ENCODE measurements at places on chromosomes 3 and 15. TPM values are rescaled to one million over a fixed set of nuclear protein-coding genes. Genes with fewer than 3 reads are reported as not detected.
A peak's percentile ranks its signal among the peaks of the same experiment; 100 is the strongest.

Gene TNFAIP8L3
- total RNA-seq: 12.5 TPM

- no peak overlapping the region for H3K27ac ChIP-seq
- H3K4me1 ChIP-seq: no peaks in the 10 kb centered on the region
- no peaks in the 10 kb centered on the region for H3K27me3 ChIP-seq
These were observed 18.1 kb upstream of the P2RY13 start for GRCh38 chr3:151347432-151347831.

DNA sequence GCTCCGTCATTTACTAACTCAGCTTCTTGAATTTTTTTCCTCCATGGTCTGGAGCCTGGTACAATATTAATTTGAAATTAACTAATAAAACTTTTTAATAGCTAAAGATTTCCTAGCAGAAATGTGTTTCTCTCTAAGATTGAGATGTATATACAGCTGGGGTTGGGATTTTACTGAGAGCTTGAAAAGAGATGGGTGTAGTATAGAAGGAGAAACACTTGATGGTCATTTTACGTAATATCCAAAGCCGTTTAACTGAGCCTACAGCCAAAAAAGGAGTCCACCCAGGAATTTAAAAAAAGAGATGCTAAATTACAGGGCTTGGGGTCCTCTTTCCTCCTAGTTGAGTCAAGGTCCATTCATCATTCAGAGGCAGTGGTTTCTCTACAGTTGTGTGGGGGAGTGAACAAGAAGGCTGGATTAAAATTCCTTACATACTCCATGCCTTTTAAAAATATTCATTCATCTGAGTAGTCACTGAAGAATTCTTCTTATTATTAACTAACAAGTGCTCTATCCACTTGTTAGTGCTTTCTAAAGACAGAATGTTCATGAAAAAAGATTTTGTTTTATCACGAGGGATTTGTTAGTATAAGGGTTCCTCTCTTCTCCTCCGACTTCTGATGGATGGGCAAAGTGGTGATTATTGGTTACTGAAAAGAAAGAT is 255.3 kb upstream of the IL12A start:
- H3K27me3 ChIP-seq: no peaks in the 10 kb centered on the region
- H3K36me3 ChIP-seq: no peaks in the 10 kb centered on the region
- DNase-seq: no peak
- no peak overlapping the region for H3K27ac ChIP-seq

Gene ITGA11
- total RNA-seq: 12.1 TPM

- H3K36me3 ChIP-seq: no peaks in the 10 kb centered on the region
- no peak overlapping the region for H3K27ac ChIP-seq
- peaks cover 12% of the 10 kb centered on the region for H3K4me1 ChIP-seq
These were observed 50.1 kb downstream of the PPM1L start for GRCh38 chr3:160806094-160806493.

GRCh38 chr3:31166249-31166885 is 271.9 kb upstream of the GADL1 start:
- H3K36me3 ChIP-seq: no peaks in the 10 kb centered on the region
- peaks cover 13% of the 10 kb centered on the region for H3K4me1 ChIP-seq
- H3K27me3 ChIP-seq: no peaks in the 10 kb centered on the region
- DNase-seq: no peak
- H3K27ac ChIP-seq: peak overlapping the region; percentile 67

DNA sequence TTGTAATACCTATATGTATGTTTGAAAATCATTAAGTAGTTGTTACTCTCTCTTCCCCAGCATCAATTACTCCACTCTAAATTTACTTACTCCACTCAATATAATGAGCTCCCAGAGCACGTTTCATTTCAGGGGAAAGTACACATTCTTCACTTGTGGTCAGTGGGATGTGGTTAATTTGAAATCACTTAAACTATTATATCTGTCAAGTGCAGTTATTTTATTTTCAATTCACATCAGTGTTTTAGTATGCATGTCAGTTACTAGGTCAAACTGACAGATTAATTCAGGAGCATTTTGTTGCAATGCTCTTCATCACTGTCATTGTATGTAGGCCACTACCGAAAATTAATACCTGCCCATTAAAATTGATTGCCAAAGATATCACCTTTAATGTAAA is 376.1 kb downstream of the ZIC4 start:
- DNase-seq: no peak
- H3K4me3 ChIP-seq: no peak overlapping the region
- H3K4me1 ChIP-seq: no peaks in the 10 kb centered on the region
- H3K36me3 ChIP-seq: no peaks in the 10 kb centered on the region
- H3K27ac ChIP-seq: no peak overlapping the region

Gene CCDC54
- total RNA-seq: not detected

Gene CAND2
- 20.1 TPM for total RNA-seq

Gene LDHAL6B
- not detected for total RNA-seq

DNA sequence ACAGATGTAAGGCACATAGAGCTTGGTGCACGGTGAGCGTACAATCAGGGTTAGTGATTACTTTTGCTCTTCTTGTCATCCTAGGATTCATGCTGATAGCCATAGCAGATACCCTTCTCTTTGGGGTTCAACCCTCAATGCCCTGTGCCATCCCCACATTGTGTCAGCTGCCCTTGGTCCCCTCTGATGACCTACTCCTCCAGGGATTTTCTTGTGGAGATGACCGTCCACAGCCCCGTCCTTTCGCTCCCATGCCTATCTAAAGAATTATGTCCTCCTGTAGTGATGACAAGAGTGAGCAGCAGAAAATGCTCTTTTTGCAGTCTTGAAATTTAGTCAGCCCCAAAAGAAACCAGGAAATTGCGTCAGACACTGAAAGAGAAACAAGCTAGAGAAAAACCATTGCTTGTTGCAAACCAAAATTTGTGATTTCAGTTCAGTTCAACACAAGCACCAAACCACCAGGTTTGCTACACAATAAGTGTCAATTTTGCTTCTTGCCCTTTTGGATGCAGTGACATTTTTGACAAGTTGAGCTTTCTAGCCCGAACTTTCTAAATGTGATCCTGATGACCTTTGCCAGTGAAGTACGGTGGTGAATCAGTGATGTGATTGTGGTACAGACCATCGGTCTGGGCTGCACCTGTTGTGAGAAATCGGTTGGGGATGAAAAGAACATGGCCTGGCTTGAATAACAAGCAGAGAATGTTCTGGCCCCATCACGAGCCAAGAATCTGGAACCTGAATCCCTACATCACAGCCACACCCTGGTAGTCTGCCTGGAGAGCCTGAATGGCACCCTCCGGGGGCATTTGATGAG is 41.3 kb downstream of the CMTM7 start:
- H3K27ac ChIP-seq: no peak overlapping the region
- H3K4me1 ChIP-seq: peaks cover 17% of the 10 kb centered on the region
- H3K36me3 ChIP-seq: no peaks in the 10 kb centered on the region
- H3K27me3 ChIP-seq: no peaks in the 10 kb centered on the region

- no peak for DNase-seq
- no peak overlapping the region for H3K27ac ChIP-seq
- no peaks in the 10 kb centered on the region for H3K36me3 ChIP-seq
These were observed 47.0 kb downstream of the SUSD5 start for GRCh38 chr3:33171580-33171979.

GRCh38 chr3:148218222-148218621 is 479.5 kb upstream of the AGTR1 start:
- no peaks in the 10 kb centered on the region for H3K4me1 ChIP-seq
- peak; percentile 20 for DNase-seq
- no peak overlapping the region for H3K4me3 ChIP-seq
- H3K36me3 ChIP-seq: no peaks in the 10 kb centered on the region
- no peaks in the 10 kb centered on the region for H3K27me3 ChIP-seq

- H3K27me3 ChIP-seq: no peaks in the 10 kb centered on the region
- peaks cover 14% of the 10 kb centered on the region for H3K36me3 ChIP-seq
- peak; percentile 48 for DNase-seq
- peaks cover 53% of the 10 kb centered on the region for H3K4me1 ChIP-seq
- peak within 1 kb of the TSS; percentile 97 for H3K27ac ChIP-seq
These were observed at the start of gene FES for GRCh38 chr15:90883976-90884718. FES (plus strand) TSS chr15:90884504; CDS start chr15:90885046, 542 bp downstream.

Gene ZNF385D
- 5.9 TPM for total RNA-seq
